ENCODE measurements at places on chromosomes 2 and 18.

DNA sequence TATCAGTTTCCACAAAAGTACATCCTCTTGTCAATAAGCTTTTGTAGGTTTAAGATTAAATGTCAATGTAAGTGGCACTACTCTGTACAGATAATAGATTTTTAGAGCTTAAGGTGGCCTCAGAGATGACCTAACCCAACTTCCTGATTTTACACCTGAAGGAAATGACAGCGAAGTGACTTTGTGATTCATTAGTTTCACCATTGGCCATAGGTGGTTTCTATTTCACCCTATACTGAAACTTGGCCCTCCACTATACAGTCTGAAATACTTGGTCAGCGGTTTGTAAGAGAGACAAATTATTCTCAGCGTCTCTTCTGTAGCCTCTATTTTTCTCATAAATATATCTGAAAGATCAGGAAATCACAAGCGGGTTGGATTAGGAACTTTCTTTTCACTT is 330.4 kb upstream of the FAM98A start:
- no peak for DNase-seq

- DNase-seq: no peak
Measured at GRCh38 chr2:181046833-181047232, 66.4 kb downstream of the UBE2E3 start.

DNA sequence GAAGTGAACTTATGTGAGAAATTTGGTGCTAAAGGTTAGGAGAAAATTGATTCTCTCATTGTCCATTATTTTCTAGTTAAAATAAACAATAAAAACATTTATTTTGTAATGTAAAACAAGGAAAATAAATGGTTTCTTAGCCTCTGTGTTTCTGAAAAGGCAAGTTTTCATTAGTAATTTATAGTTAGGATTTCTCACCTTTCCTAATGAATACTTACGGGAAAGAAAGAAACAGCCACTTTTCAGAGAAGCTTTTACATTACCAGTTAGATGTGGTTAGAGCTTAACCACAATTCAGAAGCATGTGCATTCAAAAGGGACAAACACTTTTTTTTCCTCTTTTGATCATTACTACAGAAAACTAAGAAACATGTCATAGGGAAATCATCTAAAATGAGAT is 18.8 kb downstream of the NEMP2 start:
- DNase-seq: no peak

GRCh38 chr2:151379169-151379568 is 21.8 kb downstream of the TNFAIP6 start:
- no peak for DNase-seq

DNA sequence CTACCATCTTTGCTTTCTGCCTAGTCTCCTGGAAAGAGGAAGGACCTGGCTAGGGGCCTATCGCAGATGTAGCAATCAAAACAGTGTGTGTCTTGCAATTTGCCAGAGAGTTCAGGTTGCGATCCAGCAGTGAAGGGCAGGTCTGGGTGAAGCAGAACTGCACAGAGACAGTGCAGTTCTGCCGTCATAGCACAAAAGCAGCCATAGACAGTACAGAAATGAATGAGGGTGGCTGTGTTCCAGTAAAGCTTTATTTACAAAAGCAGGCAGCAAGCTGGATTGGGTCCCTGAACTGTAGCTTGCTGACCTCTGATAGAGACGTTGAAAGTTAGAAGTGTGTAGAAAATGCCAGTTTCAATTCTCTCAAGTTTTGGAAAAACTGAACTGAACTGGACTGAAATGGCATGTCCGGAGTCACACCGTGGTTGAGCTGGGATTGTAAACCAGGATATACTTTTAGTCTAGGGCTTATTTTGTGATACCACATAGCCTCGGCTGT is 186.8 kb downstream of the LTBP1 start:
- no peak for DNase-seq

DNA sequence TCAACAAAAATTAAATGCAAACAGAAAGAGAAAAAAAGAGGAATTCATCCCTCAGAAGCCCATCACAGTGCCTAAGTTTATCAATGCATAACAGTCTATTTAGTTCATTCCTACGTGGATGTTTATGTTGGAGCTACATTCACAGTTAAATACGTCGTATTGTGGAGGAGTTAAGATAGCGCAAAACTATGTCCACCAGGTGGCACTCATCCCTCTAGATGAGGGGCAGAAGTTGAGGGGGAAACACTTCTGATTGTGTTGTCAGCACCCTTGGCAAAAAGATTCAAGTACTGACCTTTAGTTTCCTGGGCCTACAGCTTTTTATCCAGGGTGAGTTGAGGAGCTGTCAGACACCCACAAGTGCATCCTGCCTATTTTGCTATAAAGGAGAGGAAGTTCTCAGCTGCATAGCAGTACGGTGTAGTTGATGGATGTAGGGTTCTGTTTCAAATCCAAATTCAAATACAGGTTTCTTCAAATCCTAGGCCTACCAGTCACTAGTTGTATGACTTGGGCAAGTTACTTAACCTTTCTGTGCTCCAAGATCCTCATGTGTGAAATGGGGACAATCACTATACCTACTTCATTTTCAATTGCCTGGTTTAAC is 26.8 kb upstream of the MYO1B start:
- no peak for DNase-seq

DNA sequence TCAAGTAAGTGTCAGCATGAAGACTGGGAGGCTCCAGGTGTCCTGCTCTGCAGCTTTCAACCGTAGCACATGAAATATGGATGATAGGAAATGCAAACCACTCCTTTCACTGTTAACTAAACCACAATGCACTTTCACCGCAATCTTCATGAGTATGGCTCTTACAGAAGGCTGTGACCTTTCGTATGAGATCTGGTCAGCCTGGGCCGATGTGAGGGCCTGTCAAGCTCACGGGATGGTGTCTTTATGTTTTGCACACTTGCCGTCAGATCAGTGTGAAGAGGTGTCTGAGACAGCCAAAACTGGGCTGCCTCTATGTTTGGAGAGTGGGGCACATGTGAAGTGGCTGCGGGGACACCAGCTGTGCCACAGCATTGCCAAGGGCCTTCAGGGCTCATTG is 62.8 kb upstream of the AFF3 start:
- DNase-seq: no peak

GRCh38 chr2:38515155-38516074 is 87.3 kb downstream of the HNRNPLL start:
- DNase-seq: no peak
